ENCODE measurements at places on chromosomes 2 and 18.
A peak's percentile ranks its signal among the peaks of the same experiment; 100 is the strongest.

DNA sequence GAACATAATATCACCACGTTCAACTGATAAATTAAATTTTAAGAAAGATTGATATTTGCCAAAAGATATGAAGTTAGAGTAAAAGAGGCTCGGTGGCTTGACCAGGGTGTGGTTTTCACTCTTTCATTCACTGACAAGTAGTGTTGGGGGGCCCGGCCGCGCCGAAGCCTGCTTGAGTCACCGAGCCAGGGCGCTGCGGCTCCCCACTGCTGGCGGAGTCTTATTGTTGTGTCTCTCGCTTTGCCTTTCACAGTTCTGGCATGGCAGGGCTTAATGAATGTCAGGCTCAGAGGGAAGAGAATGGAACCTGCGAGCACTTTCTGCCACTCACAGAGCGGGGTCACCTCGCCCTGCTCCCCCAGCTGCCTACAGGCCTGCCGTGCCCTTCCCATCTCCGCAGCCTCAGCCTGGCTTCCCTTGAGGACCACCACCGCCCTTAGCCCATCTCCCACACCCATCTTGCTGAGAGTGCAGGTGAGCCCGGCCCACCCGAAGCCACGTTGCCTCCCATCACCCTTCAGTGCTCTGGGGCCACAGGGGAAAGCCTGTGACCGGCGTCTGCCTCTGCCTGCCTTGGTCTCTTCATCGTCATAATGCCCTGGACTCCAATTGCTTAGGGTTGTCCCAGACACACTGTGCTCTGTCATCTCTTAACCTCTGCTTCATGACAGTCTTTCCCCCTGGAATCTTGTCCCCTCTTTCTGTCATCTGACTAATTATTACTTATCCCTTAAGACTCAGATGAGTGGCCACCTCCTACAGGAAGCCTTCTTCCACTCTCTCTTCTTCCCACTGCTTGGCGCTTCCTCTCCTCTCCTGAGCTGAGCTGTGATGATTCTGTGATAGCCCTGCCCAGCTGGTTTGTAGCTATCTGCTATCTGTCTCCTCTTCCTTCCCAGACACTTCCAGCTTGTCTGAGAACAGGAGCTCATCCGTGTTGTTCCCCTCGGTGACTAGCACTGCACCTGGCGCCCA is 142.5 kb downstream of the FAM210A start:
- DNase-seq = no peak

GRCh38 chr2:180449171-180449915 is 442.2 kb upstream of the CWC22 start:
- DNase-seq = no peak

GRCh38 chr18:77478646-77479442 is 229.2 kb downstream of the GALR1 start:
- DNase-seq = no peak

DNA sequence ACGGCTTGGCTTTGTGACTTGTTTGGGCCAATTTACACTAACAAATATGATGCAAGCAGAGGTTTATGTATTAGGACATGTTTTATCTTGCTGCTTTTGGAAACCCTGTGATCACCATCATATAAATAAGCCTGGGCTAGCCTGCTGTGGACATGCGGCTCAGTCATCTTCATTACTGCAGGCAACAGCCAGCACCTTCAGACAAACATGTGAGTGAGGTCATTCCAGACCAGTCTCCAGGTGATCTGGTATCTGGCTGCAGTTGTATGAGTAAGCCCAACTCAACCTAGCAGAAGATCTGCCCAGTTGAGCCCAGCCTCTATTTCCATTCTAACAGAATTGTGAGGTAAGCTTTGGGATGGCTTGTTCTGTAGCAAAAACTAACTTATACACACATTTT is 254.6 kb upstream of the ATP5MC3 start:
- DNase-seq = no peak

DNA sequence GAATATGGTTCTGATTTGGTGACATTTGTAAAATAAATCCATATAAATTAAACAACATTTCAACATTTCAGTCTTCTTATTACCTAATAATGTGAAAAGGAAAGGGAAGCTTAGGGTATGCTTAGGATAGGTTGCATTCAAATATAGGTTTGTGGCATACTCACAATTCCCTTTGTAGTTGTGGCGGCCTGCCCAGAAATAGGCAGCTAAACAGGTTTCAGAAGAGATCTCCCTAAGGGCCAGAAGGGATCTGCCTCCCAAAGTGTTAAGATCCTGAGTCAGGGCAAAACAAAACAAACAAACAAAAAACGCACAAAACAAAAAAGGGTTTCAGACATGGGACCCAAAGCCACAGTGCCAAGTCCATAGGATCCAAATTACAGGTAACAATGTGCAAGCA is 41.4 kb upstream of the TCF7L1 start:
- DNase-seq = no peak

GRCh38 chr2:23934259-23934658 is 6.0 kb upstream of the UBXN2A start:
- no peak for DNase-seq

GRCh38 chr18:3261373-3262233 is at the start of gene MYL12B:
MYL12B (plus strand) TSS chr18:3262133; CDS start chr18:3272899, 10,766 bp downstream.
- DNase-seq = peak; percentile 73

- DNase-seq = no peak
Measured at GRCh38 chr18:59052965-59053820, 86.5 kb upstream of the SEC11C start.

DNA sequence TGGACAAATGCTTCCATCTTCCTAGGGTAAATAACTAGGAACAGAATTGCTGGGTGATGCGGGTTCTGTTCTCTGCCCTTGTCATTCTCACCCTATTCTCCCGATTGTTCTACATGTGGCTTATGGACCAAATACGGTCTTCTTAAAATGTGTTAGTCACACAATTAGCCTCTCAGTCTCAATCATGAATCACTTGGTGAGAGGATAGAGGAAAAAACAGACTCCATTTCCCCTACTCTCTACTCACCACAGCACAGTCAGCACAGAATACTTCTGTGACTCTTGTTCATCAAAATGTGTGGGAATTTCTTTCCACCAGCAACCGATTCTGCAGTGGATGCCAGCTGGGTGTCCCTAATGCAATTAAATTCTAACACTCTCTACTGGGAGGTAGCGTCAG is 125.2 kb downstream of the SH3BP4 start:
- no peak for DNase-seq

DNA sequence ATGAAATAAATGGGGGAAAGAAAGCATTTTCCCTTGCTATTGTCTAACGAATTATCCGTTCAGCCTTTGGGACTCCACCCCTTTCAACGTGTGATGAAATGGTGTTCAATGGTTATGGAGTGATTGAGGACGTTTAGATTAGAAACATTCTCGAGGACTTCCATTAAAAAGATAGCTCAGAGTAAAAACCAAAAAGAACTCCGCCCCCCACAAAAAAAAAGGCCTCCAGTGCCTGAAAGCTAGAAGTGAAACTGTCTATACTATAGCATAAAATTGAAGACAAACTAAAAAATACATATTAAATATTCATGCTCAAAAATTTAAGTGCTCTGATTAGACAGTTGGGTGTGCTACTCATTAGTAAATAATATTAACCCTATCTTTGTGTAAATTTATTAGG is 3.0 kb upstream of the ZNF516 start:
- no peak for DNase-seq

DNA sequence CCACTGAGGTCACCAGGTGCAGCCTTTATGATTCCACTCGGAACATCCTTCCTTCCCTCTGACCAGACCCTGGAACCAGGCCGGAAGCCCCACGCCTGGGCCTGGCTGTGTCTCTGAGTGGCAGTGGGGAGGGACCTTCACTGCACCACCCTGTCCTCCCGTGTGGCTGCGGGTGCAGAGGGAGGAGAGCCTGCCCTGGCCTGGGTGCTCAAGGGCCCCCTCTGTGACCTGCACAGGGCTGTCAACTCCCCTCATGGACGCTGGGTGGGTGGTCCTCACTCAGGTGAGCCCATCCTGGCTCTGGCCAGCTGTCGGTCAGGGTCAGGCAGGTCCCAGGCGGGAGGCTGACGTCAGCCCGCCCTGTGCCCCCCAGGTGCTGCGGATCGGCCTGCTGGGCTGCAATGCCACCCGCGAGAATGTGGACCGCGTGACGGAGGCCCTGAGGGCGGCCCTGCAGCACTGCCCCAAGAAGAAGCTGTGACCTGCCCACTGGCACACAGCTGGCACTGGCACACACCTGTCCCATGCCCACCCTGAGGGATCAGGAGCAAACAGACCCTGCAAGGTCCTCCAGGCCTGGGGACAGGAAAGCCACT is 9.8 kb downstream of the AGXT start:
- DNase-seq = no peak

- DNase-seq = no peak
Measured at GRCh38 chr2:149375801-149376361, 45.5 kb downstream of the LYPD6 start.

DNA sequence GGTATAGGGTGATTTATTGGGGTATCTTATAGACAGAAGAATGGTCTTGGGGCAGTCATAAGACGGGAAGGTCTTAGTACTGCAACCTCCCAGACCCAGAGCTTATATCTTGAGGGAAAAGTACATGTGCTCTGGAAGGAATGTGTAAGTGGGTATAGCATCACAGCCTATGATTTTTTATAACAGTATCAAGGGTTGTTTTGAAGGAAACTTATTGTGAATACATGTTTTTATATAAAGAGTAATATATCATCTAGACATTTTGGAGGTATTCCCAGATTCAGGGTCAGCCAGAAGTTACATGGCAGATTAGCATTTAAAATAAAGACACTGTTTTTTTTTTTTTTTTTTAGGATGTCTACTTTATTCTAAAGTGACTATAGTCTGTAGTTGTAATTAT is 47.6 kb upstream of the STON1 start:
- no peak for DNase-seq

- DNase-seq = peak; percentile 32
Measured at GRCh38 chr2:26144953-26145680, 27.8 kb upstream of the GAREM2 start.

DNA sequence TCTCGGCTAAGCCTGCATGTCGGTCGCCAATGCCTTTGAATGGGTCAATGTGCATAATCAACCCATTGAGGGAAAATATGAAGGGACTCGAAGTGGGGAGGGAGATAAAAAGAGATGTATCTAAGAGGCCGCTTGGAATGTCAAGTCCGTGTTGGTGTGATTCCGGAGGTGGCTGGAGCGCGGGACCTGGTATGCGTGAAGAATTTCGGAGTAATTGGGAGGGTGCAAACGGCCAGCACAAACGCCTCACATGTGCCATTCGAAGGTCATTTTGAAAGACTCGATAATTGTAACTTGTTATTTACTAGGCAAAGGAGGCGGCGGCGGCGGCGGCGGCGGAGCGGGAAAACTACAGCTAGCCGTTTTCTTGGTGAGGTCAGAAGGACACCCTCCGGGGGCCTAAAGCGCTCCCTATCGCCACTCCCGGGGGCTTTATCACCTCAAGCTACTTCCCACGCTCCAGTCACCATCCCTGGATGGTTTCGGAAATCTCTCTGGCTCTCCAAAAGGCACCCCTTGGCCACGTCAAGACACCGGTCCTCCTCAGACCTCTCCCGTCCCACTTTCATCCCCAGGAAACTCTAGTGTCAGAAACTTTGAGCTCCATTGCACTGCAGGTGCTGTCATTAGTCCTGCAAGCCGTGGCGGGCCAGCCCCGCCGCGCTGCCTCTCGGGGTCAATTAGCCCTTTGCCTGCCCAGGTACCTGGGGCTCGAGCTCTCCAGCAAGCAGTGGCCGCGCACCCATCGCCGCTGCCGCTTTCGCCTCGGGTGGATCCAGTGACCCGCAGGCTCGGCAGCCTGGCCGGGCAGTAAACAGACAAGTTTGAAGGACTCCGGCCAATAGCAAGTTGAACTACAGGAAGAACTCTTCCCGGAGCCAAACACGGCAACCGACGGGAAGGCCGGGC is 1.5 kb downstream of the ERBB4 start:
- no peak for DNase-seq

GRCh38 chr2:151357359-151357758 is at the start of gene TNFAIP6:
TNFAIP6 (plus strand) TSS chr2:151357592; CDS start chr2:151357667, 75 bp downstream.
- no peak for DNase-seq

- DNase-seq = no peak
Measured at GRCh38 chr18:44799382-44799906, 118.8 kb downstream of the SETBP1 start.

DNA sequence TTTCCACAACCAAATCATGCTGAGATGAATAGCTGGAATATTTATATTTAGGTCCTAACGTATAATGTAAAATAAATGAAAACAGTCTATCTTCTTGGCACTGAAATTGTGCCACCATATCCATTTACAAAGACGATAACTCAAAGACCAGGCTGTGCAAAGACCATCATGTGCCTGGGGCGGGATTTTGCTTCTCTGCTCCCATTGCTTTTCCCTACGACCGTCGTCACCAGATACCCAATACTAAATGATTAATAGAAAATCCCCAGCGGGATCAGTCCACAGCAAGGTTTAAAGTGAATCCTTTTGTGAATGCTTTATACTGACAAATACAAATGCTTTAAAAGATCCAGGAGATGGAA is 194.3 kb upstream of the ARL4C start:
- no peak for DNase-seq

DNA sequence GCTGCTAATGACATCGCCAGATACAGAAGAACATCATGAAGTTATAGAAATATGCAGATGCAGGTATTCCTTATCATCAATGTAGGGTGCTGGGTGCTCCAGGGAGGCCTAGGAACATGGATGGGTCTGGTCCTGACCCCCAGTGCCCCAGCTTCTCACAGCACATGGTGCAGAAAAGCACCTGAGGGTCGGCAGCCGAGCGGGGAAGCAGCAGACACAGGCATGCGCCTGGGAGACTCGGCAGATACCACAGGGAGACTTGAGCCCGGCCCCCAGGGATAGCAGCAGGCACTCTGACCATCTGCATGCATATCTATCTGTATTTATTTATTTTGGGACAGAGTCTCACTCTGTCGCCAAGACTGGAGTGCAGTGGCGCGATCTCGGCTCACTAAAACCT is 43.2 kb downstream of the TMEM18 start:
- no peak for DNase-seq

DNA sequence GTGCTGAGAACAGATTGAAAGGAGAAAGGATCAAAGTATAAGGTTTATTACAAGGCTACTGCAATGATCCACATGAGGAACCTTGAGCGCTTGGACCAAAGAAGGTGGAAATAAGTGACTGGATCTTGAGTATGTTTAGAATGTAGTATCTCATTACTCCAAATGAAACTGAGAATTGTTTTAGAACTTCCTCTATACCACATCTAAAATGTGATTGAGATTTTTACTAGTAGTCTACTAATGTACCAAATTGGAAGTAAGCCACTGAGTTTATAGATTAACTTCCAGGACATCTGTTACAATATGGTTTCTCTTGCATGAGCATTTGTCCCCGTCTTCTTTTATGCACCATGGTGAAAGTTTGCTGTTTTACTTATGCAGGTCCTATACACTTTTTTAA is 300.5 kb downstream of the SUCLG1 start:
- DNase-seq = no peak

DNA sequence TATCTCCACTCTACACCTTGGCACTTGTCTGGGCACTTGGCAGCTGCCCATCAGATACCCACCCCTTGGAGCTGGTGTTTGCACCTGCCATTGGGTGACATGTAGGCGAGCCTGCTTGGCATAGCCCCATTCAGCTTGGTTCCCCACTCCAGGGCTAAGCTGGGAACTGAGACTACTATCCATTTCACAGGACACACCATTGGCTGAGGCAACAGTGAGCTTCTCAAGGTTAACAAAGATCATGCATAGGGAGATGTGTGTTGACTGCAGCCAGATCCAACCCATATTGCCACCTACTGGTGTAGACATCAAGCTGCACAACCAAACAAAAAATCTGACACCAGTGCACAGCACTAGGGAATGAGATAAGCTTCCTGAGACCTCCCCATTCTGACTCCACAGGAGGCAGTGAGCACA is 1389.8 kb upstream of the TMEFF2 start:
- no peak for DNase-seq

GRCh38 chr2:101116348-101116747 is 34.8 kb downstream of the TBC1D8 start:
- DNase-seq = no peak

- DNase-seq = no peak
Measured at GRCh38 chr2:64319896-64320295, 134.1 kb upstream of the LGALSL start.
